ENCODE measurements at places on chromosomes 12 and 14.

GRCh38 chr12:106205208-106206069 lies 42.4 kb downstream of the CKAP4 start:
- DNase-seq = no peak

DNA sequence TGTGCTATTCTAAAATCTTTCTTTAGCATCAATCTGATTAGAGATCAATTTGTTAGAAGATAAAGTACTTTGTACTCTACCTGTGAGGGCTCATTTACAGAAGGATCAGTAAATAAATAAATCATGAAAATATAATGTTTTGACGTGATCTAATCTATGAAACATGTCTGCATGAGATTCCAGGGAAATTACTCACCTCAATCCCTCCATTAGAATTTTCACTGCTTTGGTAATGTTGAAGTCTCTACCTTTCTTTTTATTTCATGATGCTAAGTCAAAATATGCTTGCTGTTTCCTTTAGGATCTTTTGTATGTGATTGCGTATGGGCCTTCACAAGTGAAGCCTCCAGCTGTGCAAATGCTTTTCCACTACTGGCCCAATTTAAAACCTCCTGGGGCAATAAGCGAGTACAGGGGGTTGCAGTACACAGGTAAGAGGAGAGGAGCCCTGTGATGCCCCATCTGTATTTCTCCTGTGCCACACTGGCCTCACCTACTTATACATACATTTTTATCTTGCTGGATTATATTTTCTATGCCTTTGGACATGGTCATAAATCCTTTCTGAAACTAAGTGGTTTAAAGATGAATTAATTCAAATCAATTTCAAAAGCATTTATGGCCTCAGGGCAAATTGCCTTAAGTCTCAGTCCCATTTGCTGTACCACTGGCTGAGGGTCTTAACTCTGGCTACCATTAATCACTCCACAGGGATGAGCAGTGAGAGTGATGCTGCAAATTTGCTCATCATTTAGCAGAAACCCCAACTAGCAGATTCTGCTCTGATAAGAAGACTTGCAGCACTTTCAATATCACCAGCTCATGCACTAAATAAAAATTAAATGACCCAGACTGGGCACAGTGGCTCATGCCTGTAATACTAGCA lies 66.4 kb downstream of the UNC79 start:
- DNase-seq = no peak

GRCh38 chr14:70858641-70859040 lies 48.6 kb upstream of the PCNX1 start:
- DNase-seq = no peak

GRCh38 chr14:76763096-76764041 lies 2.1 kb downstream of the VASH1 start:
- DNase-seq = peak; percentile 19

DNA sequence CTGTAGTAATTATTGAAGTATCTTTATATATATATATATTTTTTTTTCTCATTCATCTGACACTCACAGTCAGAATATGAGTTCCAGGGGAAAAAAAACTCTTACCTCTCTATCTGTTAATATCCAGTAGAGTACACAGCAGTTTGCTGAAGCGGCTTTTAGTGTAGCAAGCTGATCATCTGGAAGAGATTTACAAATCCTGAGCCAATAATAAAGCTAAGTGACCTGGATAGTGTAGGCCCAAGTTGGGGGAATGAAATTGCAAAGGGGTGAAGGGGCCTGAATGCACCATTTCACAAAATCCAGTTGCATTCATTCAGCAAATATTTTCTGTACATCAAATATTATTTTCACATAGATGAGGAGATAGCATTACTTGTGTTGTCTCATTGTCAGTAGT lies 234.6 kb upstream of the FLRT2 start:
- no peak for DNase-seq

GRCh38 chr12:89988188-89988915 lies 279.7 kb upstream of the ATP2B1 start:
- no peak for DNase-seq

- DNase-seq = no peak
These were observed 1.1 kb upstream of the KLHDC2 start for GRCh38 chr14:49766839-49767238.

DNA sequence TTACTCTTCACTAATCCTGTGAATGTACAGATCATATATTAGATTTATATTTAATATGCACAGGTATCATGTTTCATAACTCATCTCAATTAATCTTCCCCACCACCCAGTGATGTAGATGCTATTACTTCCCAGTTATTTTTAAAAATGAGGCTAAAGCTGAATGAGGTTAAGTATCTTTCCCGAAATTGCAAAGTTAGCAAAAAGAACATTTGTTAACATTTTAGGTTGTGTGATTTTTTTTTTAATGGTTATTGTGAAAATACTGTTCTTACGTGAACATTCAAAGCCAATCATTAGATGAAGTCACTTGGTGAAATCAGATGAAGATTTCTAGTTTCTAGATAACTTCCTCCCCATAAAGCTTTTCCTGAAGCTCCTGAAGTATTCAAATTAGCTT lies 186.9 kb upstream of the PLEKHA5 start:
- DNase-seq = no peak

GRCh38 chr12:59927032-59927431 lies 331.2 kb downstream of the SLC16A7 start:
- DNase-seq = no peak

GRCh38 chr12:110760204-110760609 lies 17.5 kb upstream of the PPP1CC start:
- no peak for DNase-seq

DNA sequence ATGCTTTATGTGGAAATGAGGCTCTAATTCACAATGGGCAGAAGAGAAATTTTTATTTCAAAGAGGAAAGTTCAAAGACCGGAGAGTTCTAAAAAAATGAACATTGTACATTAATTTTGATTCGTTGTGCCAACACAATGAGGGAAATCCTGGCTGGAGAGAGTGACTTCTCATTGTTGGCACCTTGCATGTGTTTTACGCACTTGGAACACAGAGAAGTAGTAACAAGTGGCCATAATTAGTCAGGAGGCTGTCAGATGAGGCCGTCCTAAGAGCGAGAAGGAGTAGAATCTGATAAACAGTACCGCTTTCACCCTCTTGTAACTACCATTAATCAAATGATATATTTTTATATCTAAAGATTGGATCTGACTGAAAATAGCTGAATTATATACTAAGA lies 6.9 kb downstream of the LMO3 start:
- DNase-seq = no peak

GRCh38 chr14:50403419-50403818 lies 6.7 kb upstream of the CDKL1 start:
- no peak for DNase-seq

DNA sequence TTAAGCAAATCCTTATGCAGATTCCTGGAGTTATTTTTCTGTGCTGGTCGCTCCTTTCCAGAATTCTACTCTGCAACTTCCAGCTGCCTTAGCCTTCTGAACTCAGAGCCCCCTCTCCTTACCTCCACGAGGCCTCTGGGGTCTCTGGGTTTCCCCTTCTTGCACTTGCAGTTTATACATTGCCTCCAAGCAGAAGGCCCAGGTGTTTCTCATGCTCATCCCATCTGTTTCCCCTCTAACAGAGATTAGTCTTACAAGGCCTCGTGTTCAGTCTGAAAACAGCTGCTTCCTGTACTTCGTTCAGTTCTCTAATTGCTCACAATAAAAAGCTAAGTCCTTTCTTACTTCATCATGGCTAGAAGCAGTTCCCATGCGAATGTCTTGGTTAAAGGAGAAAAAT lies 134.4 kb upstream of the FGD4 start:
- DNase-seq = no peak

DNA sequence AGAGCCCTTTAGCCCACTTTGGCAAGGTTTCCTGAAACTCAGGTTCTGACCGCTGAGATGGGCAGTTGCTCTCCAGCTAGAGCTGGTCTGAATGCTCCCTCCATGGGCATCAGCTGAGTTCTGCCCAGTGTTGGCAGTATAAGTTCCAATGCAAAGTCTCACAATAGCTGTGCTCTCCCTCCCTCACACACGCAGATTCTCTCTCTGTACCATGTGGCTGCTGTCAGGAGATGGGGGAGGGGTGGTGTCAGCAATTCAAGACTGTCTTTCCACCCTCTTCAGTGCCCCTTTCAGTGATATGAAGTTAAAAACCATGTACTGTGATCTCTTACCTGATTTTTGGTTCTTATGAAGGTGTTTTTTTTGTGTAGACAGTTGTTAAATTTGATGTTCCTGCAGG lies 164.3 kb upstream of the PLEKHA5 start:
- no peak for DNase-seq

DNA sequence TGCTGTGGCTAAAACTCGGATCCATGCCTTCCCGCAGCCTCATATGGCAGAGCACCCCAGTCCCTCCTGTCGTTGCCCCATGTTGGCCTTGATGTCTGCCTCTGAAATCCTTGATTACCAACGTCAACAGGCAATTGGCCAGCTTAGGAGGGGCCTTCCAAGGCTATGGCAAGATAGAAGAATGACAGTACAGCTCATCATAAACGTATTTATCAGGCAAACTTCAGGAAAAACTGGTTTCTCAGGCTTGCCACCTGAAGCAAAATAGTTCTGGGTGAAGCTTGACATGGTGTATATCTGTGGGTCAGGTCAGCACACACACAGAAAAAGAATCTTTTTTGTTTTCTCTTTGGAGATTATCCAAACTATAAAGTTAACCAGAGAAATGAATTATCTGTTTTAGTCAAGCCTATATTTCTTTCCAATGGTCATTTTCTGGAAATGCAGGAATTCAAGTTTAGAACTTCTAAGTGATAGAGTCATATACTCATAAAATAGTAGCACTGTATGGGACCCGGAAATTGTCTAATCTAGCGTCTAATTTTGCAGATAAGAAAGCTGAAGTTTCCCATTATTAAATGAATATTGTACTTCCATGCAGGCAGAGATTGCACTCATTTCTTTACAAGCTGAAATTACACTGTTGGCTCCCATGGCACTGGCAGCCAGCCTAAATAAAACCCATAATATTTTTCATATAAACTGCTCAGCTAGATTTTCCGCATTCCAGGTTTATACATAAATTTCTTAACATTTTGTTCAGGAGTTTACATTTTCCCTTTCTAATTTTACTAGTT lies 24.4 kb upstream of the DUSP16 start:
- no peak for DNase-seq

GRCh38 chr12:70555081-70555480 lies 82.1 kb downstream of the PTPRB start:
- no peak for DNase-seq

- no peak for DNase-seq
These were observed 2.8 kb downstream of the LRRC74A start for GRCh38 chr14:76829013-76829365.

DNA sequence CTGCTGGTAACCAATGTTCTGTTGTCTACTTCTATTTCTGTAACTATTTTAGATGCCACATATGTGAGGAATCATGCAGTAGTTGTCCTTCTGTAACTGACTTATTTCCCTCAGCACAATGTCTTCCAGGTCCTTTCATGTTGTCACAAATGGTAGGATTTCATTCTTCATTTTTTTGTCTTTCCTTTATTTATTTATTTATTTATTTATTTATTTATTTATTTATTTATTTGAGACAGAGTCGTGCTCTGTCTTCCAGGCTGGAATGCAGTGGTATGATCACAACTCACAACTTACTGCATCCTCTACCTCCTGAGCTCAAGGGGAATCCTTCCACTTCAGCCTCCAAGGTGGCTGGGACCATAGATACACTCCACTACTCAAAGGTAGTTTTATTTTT lies 288.2 kb downstream of the PPFIA2 start:
- DNase-seq = no peak

- DNase-seq = no peak
These were observed 7.0 kb upstream of the NUAK1 start for GRCh38 chr12:106145539-106146447.

DNA sequence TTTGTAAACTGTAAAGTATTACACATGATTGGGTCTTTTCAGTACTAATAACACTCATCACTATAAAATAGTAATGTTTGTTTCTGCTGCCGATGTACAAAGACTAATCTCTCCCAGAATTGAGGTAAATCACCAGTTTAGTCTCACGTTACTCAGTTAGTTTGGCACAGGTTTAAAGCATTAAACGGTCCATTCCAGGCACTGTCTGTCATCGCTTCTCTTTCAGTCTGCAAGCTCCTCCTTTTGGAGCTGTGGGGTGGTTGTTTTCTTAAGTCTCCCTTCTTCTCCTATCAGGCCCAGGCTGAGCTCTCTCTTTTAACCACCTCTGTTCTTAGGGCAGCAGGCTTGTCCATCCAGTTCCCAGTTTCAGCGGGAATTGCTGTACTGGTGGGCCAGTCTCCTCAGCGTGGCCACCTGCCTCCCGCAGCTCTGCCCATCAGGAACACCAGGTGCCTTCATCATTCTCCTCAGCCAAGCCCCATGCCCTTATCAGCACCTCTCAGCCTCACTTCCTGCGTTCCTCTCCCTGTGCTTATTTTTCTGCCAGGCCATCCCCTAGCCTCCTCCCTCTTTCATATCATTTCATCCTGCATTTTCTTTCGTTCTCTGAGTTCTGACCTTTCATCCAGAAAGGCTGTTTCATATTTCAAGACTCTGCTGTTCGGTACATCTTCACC lies 149.0 kb downstream of the TGFB3 start:
- DNase-seq = no peak

GRCh38 chr14:30129807-30130206 lies 202.2 kb upstream of the PRKD1 start:
- no peak for DNase-seq

- DNase-seq = no peak
These were observed 314.7 kb downstream of the NAV3 start for GRCh38 chr12:78145398-78145797.

DNA sequence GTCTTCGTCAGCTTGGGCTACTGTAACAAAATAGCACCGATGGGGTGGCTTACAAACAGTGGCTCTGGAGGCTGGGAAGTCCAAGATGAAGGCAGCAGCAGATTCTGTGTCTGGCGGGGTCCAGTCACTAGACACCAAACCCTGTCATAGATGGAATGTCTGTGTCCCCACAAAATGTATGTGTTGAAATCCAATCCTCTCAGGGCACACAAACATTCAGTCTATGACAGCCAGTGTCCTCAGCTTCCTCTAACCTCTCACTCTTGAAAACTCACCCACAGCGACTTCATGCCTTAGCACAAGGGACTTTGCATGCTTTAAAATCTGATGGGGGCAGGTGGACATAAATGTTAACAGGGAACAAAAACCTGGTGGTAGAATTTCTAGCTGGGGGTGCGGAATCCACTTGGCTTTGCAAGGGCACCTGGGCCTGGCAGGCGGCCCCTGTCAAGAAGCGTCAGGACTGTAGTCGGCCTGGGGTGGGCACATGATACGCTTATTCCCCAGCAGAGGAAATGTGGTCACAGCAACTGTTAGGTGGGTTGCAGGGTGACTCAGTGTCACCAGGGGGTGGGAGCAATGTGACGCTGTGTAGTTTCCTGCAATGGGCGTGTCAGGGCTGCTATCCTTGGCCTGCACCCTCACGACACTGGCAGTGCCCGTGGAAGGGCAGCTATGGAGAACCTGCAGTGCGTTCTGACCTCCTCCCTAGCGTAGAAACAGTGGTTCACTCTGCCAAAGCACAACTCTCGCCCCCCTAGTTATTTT lies 17.7 kb downstream of the RIN3 start:
- peak; percentile 93 for DNase-seq

DNA sequence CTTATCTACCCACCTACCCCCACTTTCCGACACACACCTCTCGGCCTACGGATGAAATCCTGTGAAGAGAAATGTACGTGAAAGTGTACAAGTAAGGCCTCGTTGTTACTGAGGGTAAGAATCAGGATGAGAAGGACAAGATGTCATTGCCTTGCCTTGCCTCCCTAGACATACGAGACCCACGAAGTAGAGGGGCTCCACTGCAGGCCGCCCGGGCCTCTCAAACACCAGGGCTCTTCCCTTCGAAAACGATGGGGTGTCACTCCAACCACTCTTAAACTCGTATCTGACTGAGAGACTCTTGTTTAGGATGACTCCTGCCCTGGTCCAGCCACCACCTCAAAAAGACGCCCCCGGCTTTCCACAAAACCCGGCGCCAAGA lies 498 bp downstream of the RACGAP1 start:
- no peak for DNase-seq
